Stimulated activated CD4-positive, alpha-beta T cell treated with anti-CD3 and anti-CD28 coated beads, Interleukin-2, amount 100 ng/mL, for 4 hours (primary cell): ENCODE measurements at places on chromosomes 1 and 21.

GRCh38 chr1:197671140-197671539 is 104.1 kb downstream of the DENND1B start:
- DNase-seq = no peak

DNA sequence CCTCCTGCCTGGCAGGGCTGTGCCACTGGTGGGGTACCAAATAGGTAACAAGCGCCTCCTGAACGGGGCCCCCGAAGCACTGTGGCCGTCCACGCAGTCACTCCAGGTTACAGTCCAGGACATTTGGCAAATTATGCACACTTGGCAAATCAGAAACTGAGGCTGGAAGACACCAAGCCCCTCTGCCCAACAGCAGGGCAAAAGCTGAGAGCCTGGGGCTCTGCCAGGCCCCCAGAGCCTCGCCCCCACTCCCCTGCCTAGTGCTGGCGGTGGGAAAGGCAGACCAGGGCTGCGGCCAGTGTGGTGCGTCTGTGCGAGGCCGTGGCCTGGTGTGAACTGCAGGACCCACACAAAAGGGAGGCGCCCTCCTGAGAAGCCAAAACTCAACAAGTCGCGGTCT is 9.4 kb downstream of the PANK4 start:
- no peak for DNase-seq

DNA sequence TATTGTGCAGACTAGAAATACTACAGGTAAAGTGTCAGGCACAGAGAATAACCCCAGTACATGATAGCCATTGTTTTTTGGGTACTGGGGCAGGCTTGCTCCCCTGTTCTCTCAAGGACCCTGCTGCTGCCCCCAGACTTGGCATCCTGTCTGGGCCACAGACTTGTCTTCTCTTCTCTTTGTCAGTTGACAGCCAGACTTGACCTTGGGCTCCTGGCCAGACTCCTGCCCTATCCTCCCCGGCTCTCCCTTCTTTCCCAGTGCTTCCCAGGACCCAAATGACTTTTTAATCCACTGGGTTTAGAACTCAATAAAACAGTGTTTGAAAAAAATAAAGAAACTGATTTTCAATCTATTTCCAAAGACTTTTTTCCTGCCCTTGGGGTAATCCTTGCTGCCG is 43.2 kb downstream of the ZSCAN20 start:
- DNase-seq = no peak

DNA sequence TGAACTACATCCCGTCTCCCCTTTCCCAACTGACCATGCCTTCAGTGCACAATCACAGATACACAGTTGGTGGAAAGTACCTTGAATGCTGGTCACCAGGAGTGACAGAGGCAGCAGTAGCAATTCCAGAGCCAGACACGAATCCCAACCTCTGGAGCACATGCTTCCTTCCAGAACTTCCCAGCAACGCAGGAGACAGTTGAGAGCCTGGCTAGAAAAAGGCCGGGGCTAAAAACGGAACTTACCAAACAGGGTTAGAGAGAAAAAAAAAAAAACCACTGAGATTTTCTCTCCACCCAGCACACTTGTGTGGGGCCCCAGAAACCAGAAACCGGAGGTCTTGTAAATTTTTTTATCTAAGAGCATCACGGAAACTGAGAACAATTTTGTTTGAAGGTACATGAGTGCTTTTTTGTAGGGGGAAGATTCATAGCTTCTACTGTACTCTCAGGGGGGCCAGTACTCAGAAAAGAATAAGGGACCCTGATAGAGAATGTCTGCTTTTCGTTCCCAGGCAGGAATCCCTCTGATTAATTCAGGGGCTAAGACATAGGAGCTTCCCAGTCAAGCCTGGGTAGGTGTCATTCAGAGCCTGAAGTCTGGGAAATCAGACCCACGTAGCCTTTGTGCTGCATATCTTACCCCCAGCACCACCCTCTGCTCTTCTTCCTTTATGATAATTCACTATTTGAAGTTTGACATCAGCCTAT is at the start of gene CD48:
Gene CD48 (minus strand): TSS at position 221 of the 710 bp plus-strand sequence. CDS start 59 bp downstream, at position 162.
- peak; percentile 37 for DNase-seq

DNA sequence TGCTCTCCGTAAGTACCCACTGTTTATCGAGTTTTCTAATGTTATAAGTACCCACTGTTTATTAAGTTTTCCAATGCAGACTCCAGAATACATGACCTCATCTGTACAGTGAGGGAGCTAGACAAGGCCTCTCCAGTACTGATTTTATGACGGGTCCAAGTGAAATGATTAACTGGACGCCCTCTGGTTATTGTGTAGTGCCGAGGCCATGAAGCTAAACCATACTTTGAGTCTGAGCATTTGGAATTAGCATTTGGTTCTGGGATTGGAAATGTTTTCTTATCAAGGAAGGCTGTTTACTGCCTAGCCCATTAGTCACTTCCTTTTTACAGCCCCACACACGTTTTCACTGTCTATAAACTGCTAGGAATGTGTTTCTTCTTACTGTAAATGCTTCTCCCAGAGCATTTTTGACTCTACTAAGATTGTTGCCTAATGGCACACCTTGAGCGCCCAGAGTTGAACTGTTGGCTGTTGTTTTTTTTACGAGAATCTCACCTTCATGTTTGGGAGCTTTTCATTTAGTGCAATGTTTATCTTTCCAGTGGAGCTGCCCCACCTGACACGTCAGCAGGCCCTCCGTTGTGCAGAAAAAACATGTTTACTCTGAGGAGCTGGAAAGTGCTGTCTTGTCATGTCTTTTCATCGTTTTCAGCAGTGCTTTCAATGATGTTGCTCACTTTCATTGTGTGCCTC is 26.9 kb downstream of the SPATA46 start:
- no peak for DNase-seq
